HCEC 1CT (cell line): ENCODE measurements at places on chromosomes 13 and 19.

DNA sequence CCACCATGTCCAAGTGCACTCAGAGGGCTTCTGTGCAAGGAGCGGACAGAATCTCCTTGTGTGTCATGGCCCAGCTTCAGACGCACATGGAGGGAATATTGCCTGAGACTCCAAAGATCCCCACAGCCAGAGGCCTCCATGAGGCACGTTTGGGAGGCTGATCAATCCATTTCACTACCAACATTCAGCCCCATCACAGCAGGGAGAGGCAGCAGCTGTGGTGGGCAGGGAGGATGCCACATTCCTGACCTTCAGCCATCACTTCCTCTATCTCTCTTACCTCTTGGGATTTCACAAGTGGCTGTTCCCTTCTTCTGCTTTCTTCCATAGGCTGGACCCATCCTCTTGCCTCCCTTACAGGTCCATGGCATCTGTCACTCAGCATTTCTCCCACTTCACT is 82.4 kb upstream of the MBNL2 start:
- no peak for DNase-seq

DNA sequence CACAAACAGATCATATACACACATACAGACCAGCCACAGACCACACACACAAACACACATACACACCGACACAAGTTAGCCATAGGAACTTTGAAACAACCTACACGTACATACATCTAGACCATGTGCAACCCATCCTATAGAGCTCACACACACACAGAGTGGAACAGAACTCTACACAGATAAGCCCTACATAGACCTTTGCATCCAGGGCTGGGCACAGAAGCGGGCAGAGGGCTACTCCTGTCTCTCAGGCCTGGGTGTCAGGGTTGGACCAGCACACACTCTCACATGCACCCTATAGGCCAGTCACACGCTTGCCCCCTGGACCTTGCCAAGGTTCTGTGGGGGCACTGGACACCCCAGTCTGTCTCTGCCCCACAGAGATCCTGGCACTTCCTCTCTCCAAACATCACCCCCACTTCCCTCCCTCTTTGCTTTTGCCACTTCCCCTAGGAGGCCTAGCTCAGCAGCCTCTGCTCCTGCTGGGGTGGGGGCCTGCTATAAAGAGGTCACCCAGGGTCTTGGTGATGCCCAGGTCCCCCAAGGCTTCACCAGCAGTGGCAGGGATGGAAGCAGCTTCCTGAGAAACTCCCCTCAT is 5.8 kb upstream of the JUNB start:
- no peak for DNase-seq

DNA sequence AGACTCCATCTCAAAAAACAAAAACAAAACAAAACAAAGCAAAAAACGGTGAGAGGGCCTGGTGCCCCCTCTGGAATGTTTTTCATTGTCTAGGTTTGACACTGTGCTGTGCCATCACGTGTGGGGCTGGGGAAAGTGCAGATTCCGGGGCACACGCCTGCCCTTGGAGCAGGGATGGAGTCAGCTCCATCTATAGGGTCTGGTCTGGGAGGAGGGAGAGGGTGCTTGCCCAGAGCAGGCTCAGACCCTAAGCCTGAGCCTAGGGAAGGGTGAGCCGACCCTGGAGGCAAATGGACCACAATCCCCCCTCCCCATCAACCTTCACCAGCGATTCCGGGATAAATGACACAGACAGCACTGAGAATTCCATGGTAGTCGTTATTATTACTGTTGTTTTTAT is 10.9 kb upstream of the ZBTB32 start:
- DNase-seq: no peak

DNA sequence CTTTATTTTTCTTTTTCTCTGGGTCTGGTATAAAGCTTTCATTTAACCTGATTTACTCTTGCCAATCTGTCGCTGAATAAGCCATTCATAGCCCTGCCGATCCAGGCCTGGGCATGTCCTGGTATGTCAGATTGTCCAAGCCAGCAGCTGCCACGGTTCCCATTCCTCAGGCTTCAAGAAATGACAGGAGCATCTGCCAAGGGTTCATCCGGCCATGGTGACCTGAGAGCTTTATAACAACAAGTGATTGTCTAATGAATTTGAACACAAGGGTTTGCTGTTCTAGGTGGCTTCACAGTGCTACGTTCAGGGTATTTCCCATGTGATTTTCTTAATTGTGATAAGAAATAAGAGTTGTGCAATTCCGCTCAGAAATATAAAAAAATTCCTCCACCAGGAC is 20.0 kb downstream of the PNMA8A start:
- no peak for DNase-seq

DNA sequence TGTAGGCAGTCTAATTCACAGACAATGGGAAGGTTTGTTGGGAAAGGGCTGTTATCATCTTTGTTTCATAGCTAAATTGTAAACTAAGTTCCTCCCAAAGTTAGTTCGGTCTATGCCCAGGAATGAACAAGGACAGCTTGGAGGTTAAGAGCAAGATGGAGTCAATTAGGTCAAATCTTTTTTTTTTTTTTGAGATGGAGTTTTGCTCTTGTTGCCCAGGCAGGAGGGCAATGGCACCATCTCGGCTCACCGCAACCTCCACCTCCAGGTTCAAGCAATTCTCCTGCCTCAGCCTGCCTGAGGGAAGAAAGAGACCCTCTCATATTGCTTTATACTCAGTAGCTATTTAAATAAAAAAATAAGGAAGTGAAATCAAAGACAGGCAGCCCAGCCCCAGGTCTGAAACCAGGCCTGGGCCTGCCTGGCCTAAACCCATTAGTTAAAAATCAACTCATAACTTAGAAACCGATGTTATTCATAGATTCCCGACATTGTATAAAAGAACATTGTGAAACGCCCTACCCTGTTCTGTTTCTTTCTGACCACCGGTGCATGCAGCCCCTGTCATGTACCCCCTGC is 297.4 kb upstream of the SGCG start:
- DNase-seq: no peak

- no peak for DNase-seq
These were observed at the start of gene ZFP28 for GRCh38 chr19:56538761-56539263. TSS of gene ZFP28 (plus strand) at chr19:56538948. CDS start at chr19:56539019, 71 bp downstream.

- no peak for DNase-seq
These were observed 4.6 kb downstream of the CAPN12 start for GRCh38 chr19:38739440-38740256.

DNA sequence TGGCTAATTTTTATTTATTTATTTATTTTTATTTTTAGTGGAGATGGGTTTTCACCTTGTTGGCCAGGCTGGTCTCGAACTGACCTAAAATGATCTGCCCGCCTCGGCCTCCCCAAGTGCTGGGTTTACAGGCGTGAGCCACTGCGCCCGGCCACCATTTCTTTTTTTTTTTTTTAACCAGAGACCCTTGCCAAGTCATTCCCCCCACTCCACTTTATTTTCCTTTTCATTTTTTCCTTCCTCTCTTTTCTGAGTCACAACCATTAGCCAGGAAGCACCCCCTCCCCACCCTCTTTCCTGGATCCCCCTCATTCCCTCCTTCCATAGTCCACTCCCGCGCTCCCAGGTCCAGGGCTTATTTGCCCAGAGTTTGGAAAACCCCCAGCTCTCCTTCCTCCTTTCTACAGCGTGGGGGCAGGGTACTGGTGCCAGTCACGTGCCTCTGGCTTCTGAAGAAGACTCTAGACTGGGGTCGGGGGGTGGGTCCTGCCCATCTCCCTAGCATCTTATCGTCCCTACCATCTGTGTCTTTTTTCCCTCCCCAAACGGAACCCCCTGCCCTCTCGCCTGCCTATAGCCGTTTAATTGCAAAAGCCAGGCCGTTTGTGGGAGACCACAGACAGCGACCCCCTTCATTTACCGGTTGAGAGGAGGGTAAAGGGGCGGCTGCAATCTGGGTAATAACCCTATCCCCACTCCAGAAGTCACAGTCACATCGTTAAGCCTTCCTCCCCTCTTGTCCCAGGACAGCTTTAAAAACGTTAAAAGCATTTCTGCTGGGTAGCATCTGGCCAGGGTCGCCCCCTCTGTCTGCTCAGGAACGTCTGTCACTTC is 1.1 kb upstream of the CALR start:
- DNase-seq: no peak

- DNase-seq: no peak
These were observed 95.7 kb downstream of the SLC10A2 start for GRCh38 chr13:102970542-102970941.

- DNase-seq: no peak
These were observed 187.1 kb downstream of the FOXO1 start for GRCh38 chr13:40479196-40479845.

DNA sequence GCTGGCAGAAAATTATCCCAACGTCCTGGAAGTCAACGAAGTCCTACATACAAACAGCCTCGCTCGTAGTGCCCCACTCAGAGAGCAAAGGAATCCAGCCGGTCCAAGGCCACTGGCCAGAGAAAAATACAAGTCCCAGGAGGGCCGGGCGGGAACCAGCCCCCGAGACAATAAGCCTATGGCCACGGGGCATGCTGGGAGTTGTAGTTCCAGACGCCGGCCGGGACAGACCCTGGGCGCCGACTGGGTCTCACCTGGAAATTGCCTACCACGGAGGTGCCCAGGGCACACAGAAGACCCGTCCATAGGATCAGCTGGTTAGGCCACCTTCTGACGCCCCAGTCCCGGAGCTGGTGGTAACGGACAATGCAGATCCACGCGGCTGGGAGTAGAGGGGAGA is 5.4 kb downstream of the TMEM150B start:
- DNase-seq: peak; percentile 6

DNA sequence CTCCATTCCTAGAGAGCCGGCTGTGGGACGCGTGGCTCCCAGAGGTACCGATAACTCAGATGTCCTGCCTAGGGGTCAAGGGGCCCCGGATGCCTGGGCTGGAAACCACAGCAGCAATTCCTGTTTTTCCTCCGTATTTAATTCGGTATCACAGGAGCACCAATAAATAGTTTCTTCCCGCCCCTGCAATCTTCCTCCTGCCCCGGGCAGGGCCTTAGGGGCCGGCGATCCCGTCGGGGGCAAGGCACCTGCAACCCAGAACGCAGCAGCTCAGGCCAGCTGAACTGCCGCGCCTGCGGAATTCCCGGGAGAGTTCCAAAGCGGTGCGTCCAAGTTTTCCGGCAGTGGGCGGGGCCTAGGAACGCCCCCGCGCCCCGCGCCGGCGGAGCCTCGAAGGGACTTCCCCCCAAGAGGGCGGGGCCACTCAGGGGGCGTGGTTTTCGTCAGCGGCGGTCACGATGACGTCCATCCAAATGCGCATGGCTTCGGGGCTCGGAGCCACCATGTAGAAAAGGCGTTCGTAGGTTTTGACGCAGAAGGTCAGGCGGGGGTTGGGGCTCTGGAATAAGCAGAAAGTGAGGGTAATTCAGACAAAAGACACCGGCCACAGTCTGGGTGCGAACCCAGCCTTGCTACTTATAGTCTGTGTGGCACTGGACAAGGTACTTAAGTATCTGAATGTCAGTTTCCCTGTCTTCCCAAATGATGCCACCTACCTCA is 9.7 kb upstream of the LYPD3 start:
- DNase-seq: peak; percentile 91

DNA sequence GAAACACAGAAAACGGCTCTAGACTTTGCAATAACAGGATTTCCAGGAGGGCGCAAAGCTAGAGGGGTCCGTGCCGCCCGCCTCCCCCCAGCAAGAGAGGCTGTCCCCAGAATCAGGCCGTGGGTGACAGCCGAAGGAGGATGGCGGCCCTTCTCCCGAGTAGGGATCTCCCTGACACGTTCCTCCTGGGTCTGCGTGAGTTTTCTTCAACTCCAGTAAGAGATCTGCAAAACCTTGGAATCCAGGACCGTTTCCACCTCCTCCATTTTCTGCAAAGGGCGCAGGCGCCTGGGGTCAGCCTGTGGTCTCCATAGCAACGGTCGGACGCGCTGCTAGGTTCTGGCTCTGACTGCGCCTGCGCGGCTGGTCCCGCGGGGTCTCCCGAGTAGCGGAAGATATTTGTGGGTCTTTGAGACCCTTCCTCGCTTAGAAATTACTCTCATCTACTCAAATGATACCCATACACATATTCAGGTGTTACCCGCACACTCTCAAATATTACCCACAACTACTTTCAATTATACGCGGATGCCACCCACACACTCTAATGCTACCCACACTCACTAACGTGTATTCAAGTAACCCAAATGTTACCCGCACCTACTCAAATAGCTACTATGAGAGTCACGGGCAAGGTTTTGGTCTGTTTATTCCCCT is 2.1 kb downstream of the PNMA8C start:
- peak; percentile 78 for DNase-seq

- DNase-seq: no peak
These were observed 156.2 kb downstream of the SIPA1L3 start for GRCh38 chr19:38062959-38063761.

GRCh38 chr19:1064661-1065605 is 2.0 kb upstream of the ARHGAP45 start:
- DNase-seq: peak; percentile 66

GRCh38 chr13:43239275-43239840 is 216.0 kb downstream of the DNAJC15 start:
- no peak for DNase-seq

- no peak for DNase-seq
These were observed 675 bp downstream of the PEG3 start for GRCh38 chr19:56839652-56840450.

DNA sequence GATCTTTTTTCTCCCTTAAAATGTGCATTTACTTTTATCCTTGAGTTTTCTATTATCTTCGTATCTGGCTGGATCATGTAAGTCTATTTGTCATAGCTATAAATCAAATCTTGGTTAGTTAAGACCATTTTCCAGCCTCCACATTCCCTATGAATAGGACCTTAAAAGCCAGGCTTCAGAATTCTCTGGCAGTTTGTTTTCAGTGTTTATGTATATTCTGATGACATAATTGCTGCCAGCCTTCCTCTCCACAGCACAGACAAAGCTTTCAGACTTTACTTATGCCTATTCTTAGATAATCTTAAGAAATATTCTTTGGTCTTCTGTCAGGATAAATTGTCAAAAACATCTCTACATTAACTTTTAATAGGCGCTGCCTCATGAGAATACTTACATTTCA is 870.8 kb upstream of the SPRY2 start:
- no peak for DNase-seq

- DNase-seq: no peak
These were observed 643.6 kb downstream of the PCDH9 start for GRCh38 chr13:66586489-66586888.

- no peak for DNase-seq
These were observed 35.1 kb downstream of the ELF1 start for GRCh38 chr13:40983725-40984667.

- DNase-seq: no peak
These were observed 388.4 kb downstream of the NDFIP2 start for GRCh38 chr13:79869326-79869725.

GRCh38 chr19:6738787-6739389 is 592 bp upstream of the TRIP10 start:
- no peak for DNase-seq

DNA sequence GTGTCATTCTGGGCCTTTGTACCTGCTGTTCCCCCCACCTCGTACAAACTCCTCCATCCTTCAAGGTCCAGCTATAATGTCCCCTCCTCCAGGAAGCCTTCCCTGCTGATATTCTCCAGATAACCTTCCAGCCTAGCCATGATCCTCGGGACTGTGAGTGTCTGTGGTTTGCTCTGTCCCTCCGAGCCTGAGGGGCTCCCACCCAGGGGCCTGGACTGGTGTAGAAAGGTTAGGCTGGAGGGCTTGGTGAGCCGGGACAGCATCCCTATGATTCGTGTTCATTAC is 2.9 kb upstream of the COMP start:
- DNase-seq: no peak
